ENCODE measurements at places on chromosomes 6 and 20.

GRCh38 chr6:50049829-50050228 lies at the start of gene DEFB112:
Gene DEFB112 (minus strand): TSS chr6:50049929. CDS start chr6:50049869, 60 bp downstream.
- DNase-seq, result no peak

- DNase-seq, result no peak
These were observed 296.3 kb downstream of the TAF4 start for GRCh38 chr20:61769286-61769832.

DNA sequence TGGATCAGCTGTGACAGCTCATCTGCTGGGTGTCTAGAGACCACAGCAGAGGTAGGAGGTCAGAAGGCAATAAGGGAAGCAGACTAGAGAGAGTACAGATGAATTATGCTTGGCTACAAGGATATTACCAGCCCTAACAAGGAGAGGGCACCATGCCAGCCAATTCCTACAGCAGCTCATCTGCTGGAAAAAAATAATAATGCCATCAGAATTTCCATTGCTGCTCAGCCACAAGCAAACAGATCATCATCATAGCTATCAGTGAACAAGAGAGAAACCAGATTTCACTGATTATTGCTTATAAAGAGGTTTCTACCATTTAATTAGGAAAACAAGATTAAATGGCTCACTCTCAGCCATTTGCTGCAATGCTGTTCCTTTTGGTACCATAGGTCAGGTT lies 66.5 kb downstream of the PSMG4 start:
- DNase-seq, result no peak

DNA sequence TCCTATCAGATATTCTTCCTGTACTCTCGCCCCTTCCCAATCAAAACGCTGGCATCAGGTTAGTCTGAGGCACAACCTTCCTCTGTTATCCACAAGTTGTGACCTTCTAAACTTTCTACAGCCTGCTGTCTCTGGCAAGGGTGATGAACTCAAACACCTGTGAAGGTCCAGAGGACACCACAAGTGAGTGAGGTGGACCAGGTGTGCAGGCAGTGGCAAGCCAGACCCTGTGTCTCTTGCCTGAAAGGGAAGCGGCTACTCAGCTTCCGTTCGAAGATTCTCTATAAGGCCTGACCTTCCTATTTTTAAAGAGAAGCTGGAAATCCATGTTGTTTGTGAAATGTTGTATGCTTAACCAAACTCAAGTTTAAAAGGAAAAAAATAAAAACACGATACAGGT lies 36.8 kb downstream of the GCM1 start:
- no peak for DNase-seq

GRCh38 chr20:60060593-60060992 lies 102.4 kb downstream of the CDH26 start:
- no peak for DNase-seq

GRCh38 chr6:119210596-119210995 lies 132.1 kb upstream of the FAM184A start:
- DNase-seq, result no peak

DNA sequence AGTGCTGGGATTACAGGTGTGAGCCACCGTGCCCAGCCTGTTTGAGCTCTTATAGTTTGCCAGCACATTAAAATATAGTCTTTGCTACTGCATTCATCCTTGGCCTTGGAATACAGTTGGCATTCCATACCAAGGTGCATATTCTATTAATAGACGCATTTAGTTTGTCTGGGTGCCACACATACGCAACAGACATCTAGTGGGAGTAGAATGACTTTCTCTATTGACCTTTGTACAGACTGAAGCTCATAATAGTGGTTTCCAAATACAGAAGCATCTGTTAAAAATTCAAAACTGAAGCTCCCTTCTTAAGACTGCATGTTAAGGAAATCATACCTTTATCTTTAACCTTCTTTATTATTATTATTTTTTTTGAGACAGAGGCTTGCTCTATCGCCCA lies 46.7 kb upstream of the FNDC1 start:
- DNase-seq, result no peak

GRCh38 chr6:150831577-150831976 lies 33.9 kb upstream of the MTHFD1L start:
- DNase-seq, result no peak

GRCh38 chr6:111487661-111488060 lies 4.6 kb upstream of the REV3L start:
- no peak for DNase-seq

- no peak for DNase-seq
These were observed 51.0 kb upstream of the MLIP start for GRCh38 chr6:54060286-54060685.

DNA sequence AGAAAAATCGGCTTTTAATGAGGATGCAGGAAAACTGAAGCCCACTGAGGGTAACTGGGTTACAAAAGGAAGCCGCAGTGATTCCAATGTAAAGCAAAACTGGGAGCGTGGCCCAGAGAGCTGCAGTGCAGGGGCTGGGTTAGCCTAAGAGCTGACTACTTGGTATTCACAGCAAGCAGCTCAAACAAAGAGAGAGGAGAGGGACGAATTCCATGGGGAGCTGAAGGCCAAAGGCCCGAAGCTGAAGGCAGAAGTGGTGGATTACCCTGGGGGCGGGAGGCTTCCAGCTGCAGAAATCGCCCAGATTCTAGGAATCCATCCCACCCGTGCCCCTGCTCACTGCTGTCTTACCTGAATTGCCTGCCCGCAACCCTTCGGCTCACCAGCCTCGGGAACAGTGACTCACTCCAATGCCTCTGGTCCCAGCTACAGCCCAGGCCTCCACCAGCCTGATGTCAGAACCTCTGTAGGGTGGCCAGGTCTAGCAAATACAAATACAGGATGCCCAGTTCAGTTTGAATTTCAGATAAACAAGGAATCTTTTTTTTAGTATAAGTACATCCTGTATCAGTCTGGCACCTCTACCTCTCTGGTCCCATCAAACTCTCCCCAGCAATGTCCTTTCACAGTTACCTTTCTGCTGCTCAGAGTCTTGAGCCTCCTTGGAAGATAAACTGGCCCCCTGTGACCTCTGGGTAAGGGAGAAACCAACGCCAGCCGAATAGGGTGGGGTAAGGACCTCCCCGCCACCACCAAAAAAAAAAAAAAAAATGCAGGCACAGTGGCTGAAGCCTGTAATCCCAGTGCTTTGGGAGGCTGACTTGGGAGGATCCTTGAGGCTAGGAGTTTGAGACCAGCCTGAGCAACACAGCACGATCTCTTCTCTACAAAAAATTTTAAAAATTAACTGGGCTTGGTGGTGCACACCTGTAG lies 14.6 kb upstream of the ZMYND8 start:
- DNase-seq, result no peak

GRCh38 chr6:167330750-167331149 lies 5.9 kb downstream of the TTLL2 start:
- DNase-seq, result no peak

DNA sequence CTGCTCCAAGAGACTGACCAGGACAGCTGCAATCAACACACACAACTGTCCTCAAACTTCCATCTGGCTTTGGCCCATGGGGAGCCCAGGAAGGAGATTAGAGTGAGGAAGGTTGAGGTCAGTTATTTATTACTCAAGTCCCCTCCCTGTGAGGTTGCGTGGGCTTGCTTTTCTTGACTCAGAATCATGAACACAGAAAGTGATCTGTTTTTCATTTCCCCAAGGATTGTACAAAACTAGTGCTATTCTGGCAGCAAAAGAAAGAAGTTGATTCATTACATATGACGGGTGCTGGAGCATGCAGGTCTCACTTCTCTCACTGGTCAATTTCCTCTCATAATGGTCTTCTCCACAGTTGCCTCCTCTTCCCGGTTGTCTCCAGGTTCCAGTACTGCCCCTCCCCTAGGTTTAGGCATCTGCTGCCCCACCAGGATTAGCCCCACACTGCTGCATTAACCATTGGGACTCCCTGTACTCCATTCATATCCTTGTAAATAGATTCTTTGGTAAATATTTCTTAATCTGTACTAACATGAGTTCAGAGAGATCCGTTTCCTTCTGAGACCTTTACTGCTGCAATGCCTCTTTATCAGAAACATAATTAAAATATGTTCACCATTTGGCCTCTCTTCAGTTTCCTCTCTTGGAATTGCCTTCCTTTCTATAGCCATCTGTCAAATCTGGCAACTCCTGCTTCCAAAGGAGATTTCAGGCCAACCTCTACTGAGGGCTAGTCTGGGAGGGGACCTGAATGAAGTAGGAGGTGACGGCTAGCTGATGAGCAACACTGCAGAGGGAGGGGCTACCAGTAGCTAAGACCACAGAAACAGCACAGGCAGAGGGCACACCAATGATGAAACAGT lies 888.8 kb downstream of the QKI start:
- no peak for DNase-seq

- no peak for DNase-seq
These were observed 49.6 kb upstream of the RIPOR2 start for GRCh38 chr6:24985323-24985722.

DNA sequence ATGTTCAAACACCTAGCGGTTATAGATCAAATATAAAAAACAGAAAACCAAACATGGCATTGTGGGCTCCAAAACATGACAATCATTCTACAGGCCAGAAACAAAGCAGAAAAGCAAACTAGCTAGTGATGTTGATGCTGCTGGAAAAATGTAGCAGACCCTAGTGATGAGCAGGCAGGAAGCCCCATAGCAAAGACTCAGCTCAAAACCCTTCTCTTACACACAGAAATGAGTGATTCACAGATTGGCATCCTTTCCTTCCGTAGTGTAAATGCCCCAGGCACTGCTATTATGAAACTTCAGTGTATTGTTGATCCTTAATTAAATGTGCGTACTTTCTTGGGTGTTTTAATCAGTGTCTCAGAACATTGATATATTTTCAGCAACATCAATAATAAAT lies 425.1 kb downstream of the UTRN start:
- no peak for DNase-seq

DNA sequence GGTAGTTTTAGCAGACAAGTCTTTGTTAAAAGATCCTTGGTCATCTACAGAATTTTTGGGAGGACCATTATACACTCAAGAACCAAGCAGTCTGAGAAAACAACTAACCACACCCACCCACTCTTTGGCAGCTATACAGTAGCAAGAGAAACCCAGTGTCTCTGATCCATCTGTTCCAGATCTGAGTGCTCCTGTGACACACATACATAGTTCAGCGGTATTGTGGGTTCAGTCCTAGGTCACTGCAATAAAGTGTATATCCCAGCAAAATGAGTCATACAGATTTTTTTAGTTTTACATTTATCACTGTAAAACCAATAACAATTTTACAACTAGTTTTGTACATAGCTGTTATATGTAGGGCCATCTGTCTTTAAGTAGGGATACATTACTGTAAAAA lies 47.4 kb upstream of the PAK5 start:
- DNase-seq, result no peak

GRCh38 chr6:121590438-121590837 lies 155.0 kb downstream of the GJA1 start:
- no peak for DNase-seq

- DNase-seq, result no peak
These were observed 270.6 kb downstream of the PRL start for GRCh38 chr6:22026164-22026678.

DNA sequence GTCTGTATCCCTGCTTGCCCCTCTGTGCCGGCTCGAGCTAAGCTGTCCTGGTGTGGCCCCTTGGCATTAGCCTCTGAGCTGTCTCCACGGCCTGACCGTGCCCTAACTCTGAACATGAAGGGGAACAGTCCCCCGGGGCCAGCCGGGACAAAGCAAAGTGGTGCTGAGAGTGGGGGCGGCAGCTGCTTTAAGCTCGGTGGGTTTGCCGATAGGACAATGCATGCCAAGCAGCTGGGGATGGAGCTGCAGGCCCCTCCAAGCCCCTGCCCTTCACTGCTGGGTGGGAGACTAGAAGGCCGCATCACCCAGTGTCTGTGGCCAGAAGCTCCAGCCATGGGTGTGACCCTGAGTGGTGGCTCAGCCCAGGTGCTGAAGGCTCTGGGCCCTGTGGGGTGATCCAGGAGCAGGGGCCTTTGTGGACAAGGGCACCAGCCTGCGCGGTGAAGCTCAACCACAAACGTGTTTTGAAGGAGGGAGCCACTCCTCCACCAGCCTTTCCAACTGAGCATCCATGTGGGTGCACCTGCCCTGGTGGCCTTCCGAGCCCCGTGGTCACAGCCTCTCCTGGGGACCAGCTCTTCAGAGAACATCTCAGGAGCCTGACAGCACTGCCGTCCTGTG lies 242.5 kb downstream of the ERMARD start:
- no peak for DNase-seq

DNA sequence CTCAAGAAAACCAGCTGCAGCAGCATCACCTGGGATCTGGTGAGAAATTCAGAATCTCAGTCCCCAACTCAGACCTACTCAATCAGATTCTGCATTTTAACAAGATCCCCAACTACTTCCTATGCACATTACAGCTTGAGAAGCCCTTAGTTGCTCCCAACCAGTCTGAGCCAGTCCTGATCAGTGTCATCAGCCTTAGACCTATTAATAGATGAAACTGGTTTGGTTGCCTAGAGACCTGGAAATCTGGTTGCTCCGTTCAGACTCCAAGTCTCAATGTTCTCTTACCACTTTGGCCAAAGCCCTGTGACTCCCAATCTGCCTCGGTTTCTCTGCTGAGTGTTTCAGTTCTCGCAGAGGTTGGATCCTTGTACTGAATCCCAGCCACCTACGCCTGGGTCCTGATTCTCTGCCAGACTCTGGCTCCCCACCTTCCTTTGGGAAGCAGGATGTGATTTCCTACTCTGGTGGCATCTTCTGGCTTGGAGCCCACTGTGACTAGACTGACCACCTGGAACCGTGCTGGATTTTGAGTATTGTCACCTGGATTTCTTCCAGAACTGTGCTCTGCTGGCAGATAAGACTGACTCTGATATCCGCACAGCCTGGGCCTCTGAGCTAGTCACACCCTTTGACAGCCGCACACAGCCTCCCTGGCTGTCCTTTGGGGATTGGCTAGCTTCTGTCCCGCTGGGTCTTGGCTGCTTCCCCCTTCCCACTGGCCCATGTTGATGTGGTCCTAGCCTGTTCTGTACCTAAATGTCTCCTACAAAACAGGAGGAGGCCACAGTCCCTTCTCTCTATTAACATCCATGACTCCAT lies 20.3 kb upstream of the ATXN1 start:
- no peak for DNase-seq

DNA sequence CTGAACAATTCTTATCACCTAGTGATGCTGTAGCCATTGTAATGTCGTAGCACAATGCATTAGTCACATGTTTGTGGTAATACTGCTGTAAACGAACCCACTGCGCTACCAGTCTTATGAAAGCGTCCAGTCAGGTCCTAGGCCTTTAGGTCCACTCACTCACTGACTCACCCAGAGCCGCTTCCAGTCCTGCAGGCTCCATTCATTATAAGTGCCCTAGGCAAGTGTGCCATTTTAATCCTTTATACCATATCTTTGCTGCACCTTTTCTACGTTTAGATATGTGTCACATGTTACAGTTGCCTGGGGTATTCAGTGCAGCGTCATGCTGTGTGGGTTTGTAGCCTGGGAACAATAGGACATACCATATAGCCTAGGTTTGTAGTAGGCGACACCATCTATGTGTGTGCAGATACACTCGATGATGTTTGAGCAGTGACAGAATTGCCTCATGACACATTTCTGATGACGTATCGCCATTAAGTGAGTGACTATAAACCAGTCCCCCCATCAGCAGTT lies 15.4 kb downstream of the IGF2R start:
- no peak for DNase-seq

All from activated naive CD4-positive, alpha-beta T cell treated with anti-CD3 and anti-CD28 coated beads, Interleukin-2, amount 50 U/mL, for 16 hours (primary cell).